Natural killer cell (primary cell): ENCODE measurements at places on chromosomes 13 and 19.

DNA sequence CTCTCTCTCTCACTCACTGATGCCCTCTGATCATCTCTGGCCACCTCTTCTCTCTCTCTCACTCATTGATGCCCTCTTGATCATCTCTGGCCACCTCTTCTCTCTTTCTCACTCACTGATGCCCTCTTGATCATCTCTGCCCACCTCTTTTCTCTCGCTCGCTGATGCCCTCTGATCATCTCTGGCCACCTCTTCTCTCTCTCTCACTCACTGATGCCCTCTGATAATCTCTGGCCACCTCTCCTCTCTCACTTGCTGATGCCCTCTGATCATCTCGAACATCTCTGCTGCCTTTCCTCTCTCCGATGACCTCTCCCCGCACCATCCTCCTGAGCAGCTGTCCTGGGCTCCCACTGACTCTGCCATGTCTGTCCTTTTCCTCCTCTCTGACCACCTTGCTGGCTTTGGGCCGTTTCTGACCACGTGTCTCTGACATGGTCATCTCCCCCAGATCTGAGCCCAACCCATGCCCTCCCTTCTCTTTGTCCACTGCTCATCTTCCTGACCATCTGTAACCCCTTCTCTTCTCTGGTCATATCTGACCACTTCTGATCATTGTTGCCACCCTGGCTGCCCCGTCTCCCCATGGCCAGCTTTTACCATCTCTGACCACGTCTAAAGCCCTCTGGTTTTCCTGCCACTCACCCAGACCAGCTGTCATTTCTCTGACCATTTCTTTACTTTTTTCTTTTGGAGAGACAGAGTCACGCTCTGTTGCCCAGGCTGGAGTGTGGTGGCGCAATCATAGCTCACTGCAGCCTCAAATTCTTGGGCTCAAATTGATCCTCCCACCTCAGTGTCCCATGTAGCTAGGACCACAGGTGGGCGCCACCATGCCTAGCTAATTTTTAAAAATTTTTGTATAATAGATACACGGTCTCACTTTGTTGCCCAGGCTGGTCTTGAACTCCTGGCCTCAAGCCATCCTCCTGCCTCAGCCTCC, 2.4 kb downstream of the LRFN3 start:
- no peak for DNase-seq

- no peak for DNase-seq
Observed at GRCh38 chr13:38348861-38349389, 726 bp upstream of the UFM1 start.

GRCh38 chr19:32017176-32017953, 328.0 kb upstream of the ZNF507 start:
- DNase-seq, result no peak

DNA sequence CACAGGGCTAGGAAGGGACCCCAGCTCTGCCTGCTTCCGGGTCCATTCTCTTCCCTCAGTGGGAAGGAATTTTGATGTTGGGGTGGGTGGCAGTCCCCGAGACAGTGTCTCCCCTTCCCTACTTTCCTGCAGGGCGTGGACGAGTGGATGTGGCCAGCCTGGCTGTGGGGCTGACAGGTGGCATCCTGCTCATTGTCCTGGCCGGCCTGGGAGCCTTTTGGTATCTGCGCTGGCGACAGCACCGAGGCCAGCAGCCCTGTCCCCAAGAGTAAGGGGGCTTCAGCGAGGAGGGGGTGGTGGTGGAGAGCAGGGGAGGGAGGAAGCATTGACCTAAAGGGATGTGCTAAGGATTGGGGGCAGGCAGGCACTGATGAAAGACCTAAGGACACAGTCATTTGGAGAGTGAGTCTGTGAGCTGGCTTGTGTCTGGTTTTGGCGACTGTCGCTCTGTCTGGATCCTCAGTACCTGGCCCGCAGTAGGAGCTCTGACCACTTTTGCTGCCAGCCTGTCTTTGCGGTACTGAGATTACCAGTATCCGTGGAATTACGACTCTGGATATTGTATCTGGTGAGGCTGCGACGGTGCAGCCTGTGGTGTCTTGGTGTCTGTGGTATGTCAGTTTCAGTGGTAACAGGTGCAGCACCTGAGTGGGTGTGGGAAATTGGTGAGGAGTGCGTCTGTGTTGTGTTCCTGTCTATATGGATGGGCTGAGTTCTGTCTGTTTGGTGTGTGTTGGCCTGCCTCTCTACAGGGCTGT, 2.4 kb upstream of the PRR12 start:
- DNase-seq, result peak; percentile 70

- no peak for DNase-seq
Observed at GRCh38 chr19:15337202-15337601, 4.9 kb upstream of the BRD4 start.

GRCh38 chr19:18437491-18438330, at the start of gene ISYNA1:
Gene ISYNA1, minus strand, starts transcription at chr19:18438133. Its CDS starts 154 bp downstream, at chr19:18437979.
- no peak for DNase-seq

DNA sequence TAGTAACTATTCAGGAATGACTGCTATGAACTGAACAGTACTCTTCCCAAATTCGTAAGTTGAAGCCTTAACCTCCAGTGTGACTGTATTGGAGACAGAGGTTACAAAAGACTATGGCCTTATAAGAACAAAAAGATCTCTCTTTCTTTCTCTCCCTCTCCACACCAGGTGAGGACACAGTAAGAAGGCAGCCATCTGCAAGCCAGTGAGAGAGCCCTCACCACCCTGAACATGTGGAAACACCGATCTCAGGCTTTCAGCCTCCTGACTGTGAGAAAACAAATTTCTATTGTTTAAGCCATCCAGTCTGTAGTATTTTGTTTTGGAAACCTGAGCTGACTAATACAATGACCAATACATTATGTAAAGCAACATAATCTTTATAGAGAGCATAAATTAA, 888.9 kb downstream of the SLITRK1 start:
- no peak for DNase-seq

GRCh38 chr13:76822698-76823267, 63.4 kb downstream of the KCTD12 start:
- no peak for DNase-seq

GRCh38 chr19:3501780-3502179, 1.3 kb upstream of the DOHH start:
- no peak for DNase-seq

GRCh38 chr13:29115842-29116241, 295.7 kb downstream of the MTUS2 start:
- no peak for DNase-seq

DNA sequence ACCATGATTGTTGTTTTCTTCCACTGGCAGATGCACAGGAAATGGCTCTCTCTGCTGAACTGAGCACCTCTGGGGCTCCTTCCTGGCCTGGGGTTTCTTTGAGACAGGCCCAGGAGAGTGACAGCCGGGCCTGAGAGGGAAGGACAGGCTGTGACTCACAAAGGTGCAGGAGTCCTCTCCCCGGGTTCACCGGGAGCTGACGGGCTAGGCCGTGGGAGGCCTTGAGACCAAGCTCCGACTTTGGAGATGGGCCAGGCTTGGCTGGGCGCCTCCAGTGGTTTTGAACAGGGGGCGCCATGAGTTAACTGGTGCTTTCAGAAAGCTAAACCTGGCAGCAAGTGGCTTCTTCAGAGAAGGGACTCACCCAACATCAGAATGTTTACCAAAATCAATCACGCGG, 143.4 kb downstream of the URI1 start:
- no peak for DNase-seq

DNA sequence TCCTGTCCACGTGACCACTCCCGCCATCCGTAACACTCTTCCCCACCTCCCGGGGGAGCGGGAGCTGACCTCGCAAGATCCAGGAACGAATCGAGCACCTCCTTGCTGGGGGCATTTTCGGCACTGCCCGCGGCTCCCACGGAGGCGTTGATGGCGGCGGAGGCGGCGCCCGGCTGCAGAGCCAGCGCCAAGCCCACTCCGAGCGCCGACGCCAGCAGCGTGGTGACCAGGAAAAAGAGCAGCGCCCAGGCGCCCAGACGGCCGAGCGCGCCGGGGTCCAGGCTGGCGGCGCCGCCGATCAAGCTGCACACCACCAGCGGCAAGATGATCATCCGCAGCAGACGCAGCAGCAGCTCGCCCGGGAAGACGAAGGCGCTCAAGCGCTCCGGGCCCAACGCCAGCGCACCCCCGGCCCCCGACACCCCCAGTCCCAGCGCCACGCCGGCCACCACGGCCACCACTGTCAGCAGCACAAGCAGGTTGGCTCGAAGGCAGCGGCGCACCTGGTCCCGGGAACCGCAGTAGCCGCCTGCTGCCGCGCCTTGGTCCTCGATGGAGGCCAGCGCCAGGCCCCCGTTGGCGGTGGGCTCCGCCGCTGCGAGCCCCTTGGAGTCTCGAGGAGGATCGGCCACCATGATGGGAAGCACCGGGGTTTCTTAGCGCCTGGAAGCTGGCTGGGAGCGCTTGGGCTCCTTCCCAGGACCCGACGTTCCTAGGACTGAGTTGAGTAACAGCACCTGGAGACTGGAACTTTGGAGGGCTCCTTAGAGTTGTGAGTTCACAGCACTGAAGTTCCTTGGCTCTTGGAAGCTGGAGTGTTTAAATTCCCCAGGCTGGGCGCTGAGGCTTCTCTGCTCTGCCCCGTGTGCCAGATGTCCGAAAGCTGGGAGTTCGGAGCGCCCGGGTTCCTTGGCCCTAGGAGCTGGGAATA, 798 bp downstream of the SLC1A5 start:
- peak; percentile 58 for DNase-seq
